ENCODE measurements at places on chromosomes 4 and X. TPM values are rescaled to one million over a fixed set of nuclear protein-coding genes. Genes with fewer than 3 reads are reported as not detected.
A peak's percentile ranks its signal among the peaks of the same experiment; 100 is the strongest.

The FAM9B gene
- total RNA-seq, result 0.10 TPM

GRCh38 chrX:18174971-18175370 lies 45.7 kb downstream of the BEND2 start:
- no peak for DNase-seq

DNA sequence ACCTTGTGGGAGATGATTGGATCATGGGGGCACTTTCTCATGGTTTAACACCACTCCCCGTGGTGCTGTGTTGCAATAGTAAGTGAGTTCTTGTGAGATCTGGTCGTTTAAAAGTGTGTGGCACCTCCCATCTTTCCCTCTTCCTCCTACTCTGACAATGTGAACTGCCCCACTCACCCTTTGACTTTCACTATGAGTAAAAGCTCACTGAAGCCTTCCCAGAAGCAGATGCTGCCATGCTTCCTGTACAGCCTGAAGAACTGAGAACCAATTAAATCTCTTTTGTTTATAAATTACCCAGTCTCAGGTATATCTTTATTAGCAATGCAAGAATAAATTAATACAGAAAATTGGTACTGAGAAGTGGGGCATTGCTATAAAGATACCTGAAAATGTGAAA lies 509.6 kb upstream of the CT83 start:
- DNase-seq, result no peak

GRCh38 chr4:162056990-162057389 lies 106.8 kb downstream of the FSTL5 start:
- DNase-seq, result no peak

GRCh38 chrX:15241301-15241700 lies 28.6 kb downstream of the ASB9 start:
- DNase-seq, result no peak

GRCh38 chrX:57445076-57445475 lies 146.7 kb upstream of the ZXDB start:
- DNase-seq, result no peak

DNA sequence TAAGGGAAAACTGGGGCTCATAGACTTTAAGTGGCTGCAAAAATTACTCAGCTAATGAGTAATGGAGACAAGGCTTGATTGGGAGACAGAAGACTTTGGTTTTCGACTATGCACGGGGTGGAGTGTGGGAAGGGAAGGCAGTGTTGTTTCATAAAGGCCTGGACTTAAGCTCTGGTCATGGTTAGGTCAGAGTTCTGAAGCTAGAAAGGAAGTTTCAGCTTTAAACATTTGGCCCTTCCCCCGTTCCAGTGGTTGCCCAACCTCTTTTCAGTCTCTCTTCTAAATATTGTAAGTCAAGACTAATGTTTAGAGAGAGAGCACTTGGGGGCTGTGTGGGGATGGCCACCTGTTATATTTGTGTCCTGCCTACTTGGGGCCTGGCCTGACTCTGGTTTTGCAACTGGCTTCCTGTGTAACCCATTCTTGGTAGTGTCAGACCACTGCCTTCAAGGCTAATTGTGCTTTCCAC lies 21.0 kb downstream of the MSN start:
- DNase-seq, result peak; percentile 52
